ENCODE measurements at places on chromosomes 3 and 15.

DNA sequence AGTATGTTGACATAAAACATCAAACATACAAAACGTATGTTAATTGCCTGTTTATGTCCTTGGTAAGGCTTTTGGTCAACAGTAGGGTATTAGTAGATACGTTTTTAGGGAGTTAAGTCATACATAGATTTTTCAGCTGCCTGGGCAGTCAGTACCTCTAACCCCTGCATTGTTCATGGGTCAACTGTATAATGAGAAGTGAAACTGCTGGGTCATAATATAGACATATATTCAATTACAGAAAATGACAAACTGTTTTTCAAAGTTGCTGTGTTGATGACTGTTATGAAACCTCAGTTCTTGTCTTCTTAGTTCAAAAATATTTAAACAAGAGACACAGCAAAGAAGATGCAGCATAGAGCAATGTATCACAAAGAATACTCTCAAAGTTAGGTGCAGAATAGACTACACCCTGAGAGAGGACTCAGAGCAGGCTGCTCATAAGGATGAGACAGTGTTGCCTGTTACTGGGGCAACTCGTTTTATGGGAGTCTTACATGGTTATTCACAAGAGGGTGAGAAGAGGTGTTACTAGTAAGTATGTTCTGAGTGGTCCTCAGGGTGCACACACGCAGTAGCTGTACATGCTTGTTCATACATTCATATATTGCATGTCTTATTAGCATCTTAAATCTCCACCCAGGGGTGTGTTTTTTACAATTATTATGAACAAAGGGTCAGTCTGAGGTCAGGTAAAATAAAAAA, 53.1 kb upstream of the ADAMTS17 start:
- DNase-seq = no peak

DNA sequence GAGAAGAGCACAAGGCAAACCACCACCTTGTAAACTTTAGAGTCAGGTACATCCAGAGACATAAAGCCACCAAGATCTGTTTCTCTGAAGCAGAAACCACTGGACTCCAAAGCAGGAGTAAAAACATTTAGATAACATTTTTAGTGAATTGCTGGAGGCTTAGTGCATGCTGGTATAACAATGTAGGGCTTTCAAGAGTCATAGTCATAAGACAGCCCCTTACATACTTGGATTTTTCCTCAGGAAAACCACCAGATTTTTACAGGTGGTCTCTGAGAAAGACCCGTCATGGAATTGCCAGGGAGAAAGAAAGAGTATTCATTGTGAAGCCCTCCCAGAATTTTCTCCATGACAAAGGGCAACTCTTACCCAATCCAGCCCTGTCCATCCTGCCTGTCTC, 434.5 kb upstream of the NAALADL2 start:
- no peak for DNase-seq

DNA sequence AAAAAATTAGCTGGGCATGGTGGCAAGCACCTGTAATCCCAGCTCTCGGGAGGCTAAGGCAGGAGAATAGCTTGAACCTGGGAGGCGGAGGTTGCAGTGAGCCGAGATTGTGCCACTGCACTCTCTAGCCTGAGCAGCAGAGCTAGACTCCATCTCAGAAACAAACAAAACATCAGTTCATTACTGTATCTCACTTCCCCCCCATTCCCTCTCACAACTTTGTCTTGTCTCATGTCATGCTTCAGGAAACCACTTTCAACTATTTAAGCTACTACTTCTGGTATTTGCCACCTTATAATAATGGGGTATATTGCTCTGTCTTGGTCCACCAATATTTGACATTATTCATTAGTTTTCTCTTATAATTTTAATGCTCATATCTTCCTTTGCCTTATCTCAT, 26.2 kb downstream of the PIK3CA start:
- no peak for DNase-seq

GRCh38 chr15:44029940-44030568, 165.0 kb downstream of the FRMD5 start:
- DNase-seq = no peak

DNA sequence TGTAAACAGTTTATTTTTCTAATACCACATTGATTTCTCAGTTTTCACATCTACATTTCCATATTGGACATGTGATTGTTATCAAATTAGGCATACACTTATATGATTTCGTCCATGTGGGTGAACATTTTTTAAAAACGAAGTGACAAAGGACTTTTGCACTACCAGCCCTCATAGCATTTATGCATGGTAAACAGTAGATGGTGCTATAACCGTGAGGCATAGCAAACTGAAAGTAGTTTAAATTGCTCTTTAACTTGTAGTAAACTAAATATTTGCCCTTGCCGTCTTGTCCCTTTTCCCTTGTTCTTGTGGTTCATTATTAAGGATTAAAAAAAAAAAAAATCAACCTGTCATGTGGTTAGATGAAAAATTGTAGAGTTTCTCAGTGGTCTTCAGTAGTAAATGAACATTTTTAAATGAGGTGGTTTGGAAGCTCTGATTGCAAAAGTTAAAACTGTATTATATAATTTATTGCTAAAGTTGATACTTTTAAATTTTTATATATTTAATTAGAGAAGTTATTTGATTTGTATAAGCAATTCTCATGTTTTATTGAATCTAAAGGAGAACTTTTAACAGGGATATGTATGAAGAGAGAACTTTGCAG, 24.0 kb downstream of the STX19 start:
- peak; percentile 34 for DNase-seq

GRCh38 chr15:60993008-60993407, 236.1 kb downstream of the RORA start:
- no peak for DNase-seq

DNA sequence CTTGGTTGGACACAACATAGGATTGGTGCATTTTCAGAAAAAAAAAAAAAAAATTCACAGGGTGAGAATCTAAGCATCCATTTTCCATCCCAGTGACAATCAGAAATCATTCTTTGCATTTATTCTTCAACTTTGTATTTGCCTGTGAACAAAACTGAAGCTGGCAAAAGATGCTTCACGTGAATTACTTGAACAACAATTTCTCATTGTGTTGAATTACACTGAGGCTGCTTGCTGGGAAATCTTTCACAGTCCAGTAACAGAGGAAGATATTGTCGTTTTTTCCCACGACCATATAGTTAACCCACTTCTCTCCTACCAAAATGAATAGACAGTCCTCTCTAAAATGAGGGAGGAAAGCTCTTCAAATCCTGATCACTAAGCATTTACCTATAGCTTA, 4.3 kb upstream of the SLCO3A1 start:
- no peak for DNase-seq

- no peak for DNase-seq
These were observed 15.4 kb upstream of the CADM2 start for GRCh38 chr3:84943379-84943778.

GRCh38 chr15:67107014-67107812, 41.8 kb downstream of the SMAD3 start:
- no peak for DNase-seq

- DNase-seq = no peak
These were observed 8.2 kb upstream of the FAM240A start for GRCh38 chr3:46604127-46604526.

DNA sequence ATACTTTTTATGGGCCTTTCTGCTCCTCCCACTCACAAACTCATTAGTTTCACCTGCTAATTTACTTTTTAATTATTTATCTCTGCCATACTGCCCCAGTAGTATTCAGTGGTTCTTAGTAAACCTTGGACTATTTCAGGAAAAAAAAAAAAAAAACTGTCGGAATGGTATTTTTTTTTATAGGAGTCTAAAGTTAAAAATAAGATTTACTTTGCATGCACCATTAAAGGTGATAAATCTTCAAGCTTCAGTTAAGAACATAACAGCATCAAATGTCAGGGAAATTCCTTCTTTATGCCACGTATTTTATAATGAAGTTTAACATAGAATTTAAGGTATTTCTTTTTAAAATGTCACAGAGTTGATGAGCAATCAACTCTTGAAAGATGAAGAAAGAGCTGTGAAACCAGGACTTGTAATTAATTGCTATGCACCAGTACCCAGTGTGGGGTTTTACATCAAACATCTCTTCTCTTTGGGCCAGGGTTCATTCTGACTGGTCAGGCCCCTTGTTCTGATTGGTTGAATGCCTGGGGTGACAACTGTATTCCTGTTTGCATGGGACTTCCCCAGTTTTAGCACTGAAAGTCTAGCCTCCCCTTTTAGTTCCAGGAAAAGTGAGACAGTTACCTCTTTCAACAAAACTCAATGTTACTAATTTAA, 40.3 kb upstream of the PTPRG start:
- no peak for DNase-seq

GRCh38 chr3:123656274-123656673, 71.4 kb upstream of the HACD2 start:
- DNase-seq = no peak

GRCh38 chr15:99424978-99425656, 140.7 kb upstream of the MEF2A start:
- peak; percentile 52 for DNase-seq

DNA sequence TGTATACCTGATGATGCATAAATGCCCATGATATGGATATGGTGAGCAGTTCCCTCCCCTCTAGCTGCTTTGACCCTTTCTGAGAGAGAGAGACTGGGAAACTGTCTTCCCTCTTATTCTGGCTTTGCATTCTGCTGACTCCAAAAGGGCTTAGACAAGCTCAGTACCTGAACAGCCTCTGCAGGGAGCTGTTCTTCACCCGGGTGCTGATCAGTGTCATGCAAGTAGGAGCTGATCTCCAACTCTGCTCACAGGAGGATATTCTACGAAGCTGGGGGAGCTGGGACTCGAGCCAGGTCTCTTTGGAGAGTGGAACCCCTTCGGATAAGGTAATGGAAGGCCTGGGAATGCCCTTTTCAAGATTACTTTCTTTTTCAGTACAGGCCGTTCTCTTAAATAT, 237.1 kb downstream of the RYR3 start:
- DNase-seq = peak; percentile 15

DNA sequence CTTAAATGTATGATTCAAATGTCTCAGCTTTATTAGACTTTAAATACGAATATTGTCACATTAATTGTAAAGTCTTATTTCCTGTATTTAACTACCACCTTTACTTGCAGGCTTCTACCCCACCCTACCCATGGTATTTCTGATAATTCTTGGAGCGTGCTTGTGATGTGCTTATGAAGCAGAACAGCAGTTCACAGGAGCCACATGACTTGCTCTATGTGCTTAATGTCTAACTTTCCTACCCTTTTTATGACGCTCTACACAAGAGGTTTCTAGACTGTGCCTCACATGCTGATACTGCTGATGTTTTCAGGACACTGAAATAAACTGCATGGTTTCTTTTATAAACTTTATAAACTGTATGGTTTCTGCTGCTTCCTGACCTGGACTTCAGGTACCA, 553.5 kb upstream of the CCDC54 start:
- DNase-seq = no peak

DNA sequence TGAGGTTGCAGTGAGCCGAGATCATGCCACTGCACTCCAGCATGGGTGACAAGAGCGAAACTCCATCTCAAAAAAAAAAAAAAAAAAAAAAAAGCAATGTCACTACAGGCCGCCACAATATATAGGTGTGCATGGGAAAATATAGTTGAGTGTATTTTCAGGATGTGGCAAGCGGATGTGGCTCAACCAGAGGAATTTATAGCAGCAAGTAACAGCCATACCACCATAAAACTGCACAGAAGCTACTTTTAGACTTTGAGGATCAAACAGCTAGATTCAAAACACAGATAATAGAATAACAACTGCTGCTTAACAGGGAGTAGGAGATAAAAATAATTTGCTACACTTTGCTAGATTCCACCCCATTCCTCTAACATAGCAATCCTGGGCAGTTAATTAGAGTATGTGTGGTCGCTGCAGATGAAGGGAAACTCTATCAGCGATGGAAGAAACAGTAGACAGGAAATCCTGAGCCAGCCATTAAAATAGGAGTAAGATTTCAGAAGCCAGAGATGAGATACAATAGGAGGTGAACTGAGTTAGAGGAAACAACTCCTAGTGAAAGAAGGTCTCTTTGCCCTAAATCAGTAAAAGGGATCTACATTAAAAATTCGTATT, 318.7 kb upstream of the STT3B start:
- DNase-seq = no peak

DNA sequence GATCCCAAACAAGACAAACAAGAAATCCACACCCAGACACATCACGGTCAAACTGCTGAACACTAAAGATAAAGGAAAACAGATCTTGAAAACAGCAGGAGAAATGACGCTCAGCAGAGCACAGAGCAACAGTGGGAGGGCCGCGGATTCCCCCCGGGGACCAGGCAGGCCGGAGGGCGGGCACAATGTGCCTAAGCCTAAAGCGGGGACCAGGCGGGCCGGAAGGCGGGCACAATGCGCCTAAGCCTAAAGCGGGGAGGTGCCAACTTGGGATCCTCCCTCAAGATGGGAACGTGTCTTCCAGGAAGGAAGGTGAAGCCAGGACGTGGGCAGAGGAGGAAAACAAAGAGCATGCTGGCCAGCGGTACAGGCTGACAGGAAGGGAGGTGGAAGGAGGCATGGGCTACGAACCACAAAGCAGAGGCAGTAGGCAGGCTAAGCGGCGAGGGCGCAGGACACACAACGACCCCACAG, 31.1 kb downstream of the CYFIP1 start:
- DNase-seq = peak; percentile 88

DNA sequence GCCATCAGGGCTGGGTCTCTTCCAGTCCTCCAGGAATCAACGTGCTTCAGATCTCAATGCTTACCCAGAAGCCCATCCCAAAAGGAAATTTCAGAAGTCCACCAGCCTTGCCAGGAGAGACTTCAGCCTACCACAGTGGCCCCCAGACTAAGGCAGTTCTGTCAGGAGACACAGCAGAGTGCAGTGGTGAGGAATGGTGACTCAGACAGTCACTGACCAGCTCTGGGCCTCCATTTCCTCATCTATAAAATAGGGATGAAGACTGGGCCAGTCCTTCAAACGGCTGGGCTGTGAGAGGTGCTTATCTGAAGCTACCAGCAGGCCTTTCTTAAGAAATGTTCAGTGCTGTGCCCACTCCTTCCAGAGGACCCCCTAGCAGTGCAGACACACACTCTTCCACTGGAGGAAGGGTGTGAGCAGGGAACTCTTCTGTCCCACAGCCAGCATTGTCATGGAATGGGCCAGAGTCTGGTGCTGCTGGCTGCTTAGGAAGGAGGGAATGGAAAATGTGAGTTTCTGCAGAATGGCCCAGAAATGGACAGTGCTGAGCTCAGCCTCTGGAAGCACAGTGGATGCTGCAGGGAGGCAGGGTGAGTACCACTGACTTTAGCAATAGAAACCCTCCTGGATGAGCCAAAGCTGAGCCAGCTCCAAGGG, 41.6 kb upstream of the DUSP7 start:
- no peak for DNase-seq

- no peak for DNase-seq
These were observed 7.1 kb upstream of the EMC4 start for GRCh38 chr15:34217587-34218225.

Data from SK-N-DZ (cell line).